ENCODE measurements at places on chromosomes 2 and 18.

- no peak for DNase-seq
These were observed 40.9 kb downstream of the KLHL29 start for GRCh38 chr2:23425885-23426262.

- DNase-seq: no peak
These were observed 294.5 kb downstream of the PRKCE start for GRCh38 chr2:45946023-45946422.

DNA sequence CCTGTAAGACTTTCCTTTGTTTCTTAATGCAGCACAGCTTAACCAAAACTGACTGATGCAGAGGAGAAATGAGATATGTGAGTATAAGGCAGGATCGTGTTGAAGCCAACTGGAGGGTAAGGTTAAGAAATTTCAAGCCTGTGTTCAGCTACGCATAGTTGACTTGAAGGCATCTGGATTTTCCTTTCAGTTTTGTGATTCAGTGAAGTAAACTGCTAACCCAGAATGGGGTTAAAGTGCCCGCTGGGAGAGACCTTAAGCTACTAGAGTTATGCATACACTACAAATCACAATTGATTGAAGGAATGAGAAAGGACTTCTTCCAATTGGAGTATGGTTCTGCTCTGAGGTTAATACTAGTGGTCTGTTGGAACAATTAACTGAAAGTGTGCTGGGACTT lies 22.6 kb downstream of the THSD7B start:
- DNase-seq: peak; percentile 61

- DNase-seq: no peak
These were observed 1989.9 kb upstream of the CELF4 start for GRCh38 chr18:39555496-39555895.

DNA sequence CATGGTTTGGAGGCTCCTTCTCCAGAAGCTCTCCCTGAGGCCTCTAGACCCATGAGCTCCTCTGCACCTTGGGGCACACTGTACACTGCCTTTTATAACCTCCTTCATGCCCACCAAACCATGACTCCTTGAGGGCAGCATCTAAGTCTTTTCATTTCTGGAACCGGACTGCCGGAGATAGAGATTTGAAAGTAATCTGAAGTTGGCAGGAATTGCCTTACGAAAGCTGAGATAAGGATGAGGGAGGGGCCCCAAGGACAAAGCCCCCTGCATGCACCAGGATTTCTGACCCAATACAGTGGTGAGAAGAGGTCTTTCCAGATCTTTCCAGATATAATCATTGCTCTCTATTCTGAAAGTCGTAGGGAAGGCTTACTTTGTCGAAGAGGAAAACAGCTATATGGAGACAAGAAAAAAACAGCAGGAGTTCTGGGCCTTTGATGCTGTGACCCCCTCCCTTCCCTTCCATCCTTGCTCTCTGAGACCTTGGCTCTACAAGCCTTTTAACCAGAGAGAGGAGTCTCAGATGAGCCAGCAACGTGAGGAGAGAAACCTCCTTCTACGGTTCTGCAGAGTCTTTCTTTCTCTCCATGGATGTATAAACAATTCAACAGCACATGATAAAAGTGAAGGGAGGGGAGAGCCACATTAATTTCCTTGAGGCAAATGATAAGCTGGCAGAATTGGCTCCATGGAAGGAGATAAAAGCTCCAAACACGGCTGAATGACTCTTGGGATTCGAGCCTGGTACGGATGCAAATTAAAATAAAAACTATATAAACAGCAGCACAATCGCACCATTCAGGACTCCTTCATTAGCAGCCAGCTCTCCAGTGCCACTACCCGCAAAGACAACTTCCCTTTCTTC lies 88.0 kb upstream of the RTN4 start:
- DNase-seq: no peak

GRCh38 chr18:8948471-8949149 lies 153.9 kb upstream of the NDUFV2 start:
- peak; percentile 64 for DNase-seq

- no peak for DNase-seq
These were observed 47.1 kb downstream of the LAMA1 start for GRCh38 chr18:7070466-7070865.

DNA sequence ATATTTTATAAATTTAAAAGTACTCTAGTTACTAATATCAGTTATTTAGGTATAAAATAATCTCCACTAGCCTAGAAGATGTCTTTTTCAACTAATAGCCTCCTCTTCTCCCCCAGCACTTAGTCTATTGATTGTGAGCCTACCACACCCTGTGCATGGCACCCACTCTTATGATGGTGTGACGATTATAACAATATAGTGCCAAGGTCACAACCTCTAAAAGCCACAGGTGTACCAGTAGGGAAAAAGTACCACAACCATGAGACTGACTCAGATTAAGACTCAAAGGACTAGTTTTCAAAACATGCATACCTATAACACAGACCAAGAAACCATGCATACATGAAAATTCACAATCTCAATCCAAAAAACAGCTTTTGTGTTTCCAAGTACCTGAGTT lies 27.6 kb downstream of the THADA start:
- no peak for DNase-seq

DNA sequence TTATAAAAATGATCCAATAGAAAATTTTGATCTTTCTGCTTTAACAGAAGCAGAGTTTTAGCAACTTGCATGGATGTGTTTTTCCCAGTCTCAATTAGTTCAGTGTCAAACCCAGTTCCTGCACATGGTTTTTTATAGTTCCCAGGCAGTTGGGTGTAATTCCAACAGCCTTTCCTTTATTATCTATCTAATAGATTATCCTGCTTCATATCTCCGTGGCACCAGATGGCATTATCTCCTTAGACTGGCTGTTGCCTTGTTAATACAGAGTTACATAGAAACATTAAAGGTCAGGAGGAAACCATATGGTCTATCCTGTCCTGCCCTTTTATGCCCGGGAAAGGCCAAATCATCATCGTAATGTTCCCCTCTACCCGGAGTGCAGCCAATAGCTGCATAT lies 400.9 kb upstream of the SMIM21 start:
- no peak for DNase-seq

GRCh38 chr2:25419678-25420242 lies 78.0 kb upstream of the DNMT3A start:
- no peak for DNase-seq
